GOT3 (cell line): ENCODE measurements at places on chromosomes 4 and X.

GRCh38 chr4:67751260-67751659, 2.9 kb downstream of the GNRHR start:
- no peak for DNase-seq

DNA sequence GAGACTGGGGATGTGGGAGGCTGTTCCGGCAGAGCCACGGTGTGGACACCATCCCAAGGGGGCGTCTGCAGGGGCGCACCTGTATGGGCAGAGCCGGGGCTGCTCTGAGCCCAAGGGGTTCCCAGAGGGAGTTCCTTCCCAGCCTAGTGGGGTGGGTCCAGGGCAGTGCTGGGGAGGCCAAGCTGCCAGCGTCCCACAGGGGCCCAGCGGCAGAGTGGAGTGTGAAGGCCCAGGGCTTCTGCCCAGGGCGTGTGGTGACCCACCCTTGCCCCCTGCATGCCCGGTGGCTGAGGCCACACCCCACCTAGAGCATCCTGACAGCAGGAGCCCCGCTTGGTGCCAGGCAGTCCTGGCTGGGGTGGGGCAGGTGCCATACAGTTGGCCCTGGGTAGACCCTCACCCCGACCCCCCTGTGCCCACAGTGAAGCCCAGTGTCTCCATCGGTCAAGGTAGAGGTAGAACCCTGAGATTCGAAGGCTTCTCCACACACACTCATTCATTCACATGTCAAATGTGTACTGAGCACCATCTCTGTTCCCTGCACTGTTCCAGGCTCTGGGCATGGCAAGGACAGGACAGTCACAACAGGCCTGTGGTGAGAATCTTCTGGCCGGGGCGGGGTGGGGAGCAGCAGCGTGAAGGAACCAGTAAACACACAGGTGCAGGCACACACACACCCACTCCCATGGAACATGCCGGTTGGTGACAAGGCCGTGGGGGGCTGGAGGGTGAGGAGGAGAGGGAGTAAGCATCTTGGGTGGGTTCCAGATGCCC, 29.2 kb downstream of the TACC3 start:
- no peak for DNase-seq

DNA sequence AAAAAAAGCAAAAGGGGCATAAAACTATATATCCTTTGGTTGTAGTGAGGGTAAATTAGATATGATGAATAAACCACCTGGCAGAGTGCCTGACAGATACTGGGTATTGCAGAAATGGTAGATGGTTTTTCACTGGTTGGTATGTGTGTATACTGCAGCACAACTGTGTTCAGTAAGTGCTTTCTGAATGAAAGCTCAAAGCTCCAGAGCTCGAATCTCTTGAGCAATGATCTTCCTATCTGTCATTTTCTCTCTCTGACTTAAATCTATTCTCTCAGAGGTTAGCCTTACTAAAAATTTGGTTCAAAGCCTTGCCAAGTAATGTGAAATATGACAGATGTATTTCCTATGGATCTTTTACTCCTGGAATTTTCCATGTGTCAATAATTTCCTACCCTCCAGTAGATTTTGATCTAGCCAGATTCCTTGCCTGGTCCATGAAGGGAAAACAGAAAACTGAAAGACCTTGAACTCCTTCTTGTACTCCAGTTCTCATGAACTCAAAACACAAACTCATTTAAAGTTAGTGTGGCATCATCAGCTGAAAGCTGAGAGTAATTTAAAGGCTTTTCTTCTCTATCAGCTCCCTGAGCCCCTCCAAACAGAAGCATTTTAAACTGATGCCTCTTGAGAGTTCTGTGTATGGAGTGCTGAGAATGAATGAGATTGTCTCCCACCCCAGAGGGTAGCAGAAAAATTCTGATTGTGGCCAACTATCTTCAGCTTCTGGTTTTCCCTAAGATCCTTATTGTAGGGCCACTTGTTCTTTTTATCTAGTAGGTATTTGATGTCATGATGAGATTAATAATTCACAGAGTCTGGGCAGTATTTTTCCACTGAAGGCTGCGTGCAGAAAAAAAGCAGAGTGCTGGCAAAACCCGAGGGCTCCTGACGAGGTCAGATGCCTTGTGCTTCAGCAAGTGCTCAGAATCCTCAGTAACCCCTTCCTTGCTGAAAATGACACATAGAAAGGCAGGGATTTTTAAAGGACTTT, 363.4 kb upstream of the BOD1L1 start:
- no peak for DNase-seq

DNA sequence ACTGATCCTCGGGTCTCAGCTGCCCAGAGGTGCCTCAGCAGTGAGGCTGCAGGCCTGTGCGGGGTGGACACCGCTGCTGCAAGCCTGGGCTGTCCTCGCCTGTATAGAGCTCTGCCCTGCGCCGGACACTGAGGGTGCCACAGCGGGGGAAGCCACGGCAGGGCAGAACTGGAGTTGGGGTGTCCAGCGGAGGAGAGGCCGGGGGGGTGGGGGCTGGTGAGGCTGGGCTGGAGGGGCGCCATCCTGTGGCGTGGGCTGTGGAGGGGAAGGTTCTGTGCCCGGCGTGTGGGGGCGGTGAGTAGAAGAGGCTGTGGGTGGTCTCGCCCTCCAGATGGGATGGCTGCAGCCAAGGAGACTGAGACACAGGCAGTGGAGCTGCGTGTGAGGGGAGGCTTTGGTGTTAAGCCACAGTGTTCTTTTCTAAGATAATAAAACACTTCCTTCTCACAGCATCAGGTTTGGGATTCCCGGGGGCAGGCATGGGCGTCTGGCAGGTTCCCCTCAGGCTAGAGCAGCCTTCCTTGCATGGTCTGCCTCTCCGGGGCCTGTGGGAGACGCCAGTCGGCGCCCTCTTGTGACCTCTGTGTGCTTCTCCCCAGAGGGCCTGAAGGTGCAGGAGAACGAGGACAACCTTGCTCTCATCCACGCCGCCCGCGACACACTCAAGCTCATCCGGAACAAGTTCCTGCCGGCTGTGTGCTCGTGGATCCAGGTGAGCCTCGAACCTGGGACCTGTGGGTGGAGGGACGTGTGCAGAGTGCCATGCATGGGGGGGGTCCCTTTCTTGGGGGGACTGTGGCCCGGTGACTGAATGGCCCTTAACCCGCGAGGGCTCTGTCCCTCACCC, 7.4 kb downstream of the UVSSA start:
- DNase-seq = no peak

DNA sequence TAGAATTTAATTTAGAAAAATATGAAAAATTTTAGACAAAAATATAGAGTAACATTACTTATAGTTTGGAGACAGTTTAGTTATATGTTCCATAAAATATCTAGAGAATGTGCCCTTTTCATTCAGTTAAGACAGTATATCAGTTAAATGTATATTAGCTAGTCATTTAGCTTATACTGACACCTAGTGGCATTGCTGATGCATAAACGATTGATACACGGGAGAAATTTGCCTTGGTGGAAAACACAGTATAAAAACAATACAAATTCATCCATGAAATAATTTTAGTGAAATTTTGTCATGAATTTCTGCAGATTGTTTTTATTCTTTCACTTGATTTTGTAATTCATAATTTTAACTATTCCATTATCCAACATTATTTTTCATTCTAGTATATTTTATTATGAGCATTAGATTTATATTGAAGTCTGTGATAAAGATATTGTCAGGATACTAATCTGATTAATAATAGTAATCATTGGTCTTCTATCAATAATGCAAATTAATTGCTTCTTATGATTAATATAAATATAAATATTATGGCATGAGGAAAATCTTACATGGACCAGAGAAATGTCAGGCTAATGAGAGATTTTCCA, 219.0 kb downstream of the TLL1 start:
- no peak for DNase-seq
